Right atrium auricular region (tissue), 2 donors: ENCODE measurements at places on chromosomes 2 and 18.

DNA sequence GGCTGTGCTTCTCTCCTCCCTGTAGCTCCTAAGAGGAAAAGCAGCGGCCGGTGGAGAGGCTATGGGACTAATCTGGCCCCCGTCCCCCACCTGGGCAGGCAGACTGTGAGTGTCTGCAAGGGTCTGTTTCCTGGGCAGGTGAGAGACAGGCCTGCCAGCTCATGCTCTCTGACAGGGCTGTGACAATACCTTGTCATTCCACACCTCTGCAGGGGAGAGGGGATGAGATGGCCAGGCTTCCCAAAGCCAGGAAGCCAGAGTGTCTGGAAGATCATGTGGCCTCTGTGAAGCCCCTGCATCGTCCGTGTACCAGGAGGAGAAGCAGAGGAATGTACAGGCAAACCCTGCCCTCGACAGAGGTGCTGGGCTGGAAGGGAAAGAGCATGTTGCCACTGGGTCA is 142.5 kb upstream of the GATA6 start:
- H3K27ac ChIP-seq = no peak overlapping the region
- DNase-seq = no peak

GRCh38 chr2:159606287-159606686 is 10.1 kb downstream of the BAZ2B start:
- H3K27ac ChIP-seq = peak overlapping the region; percentile 67
- H3K4me1 ChIP-seq = no peaks in the 10 kb centered on the region
- H3K27me3 ChIP-seq = no peaks in the 10 kb centered on the region
- H3K36me3 ChIP-seq = no peaks in the 10 kb centered on the region
- H3K4me3 ChIP-seq = no peak overlapping the region

- H3K36me3 ChIP-seq = no peaks in the 10 kb centered on the region
- no peaks in the 10 kb centered on the region for H3K27me3 ChIP-seq
- no peak for DNase-seq
- no peaks in the 10 kb centered on the region for H3K4me1 ChIP-seq
- H3K27ac ChIP-seq = no peak overlapping the region
- H3K4me3 ChIP-seq = no peak overlapping the region
These were observed 880.6 kb upstream of the ID2 start for GRCh38 chr2:7801212-7801611.

DNA sequence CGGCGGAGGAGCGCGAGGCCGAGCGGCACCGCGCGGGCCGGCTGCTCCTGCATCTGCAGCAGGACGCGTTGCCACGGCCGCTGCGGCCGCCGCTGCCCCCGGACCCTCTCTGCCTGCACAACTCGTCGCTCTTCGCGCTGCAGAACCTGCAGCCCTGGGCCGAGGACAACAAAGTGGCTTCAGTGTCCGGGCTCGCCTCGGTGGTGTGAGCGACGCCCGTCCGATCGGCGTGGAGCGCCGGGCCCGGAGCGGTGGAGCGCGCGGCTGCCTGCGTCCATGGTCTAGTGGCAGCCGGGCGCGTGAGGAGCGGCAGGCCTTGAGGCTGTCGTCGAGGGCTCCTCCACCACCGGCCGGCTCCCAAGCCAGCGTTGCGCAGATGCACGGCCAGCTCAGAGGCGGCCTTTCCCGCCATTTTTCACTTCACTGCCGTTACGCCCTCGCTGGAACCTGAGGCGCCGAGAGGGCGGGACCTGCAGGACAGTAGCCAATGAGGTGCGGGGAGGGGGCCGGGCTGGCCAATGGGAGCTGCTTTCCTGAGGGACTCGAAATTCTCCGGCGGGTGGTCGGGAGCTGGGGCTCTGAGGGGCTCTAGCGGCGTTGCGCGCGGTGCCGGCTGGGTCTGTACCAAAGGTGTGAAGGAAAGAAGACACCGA is 1.9 kb downstream of the TLX2 start:
- no peak overlapping the region for H3K27ac ChIP-seq
- H3K4me1 ChIP-seq = peaks cover 31% of the 10 kb centered on the region
- H3K4me3 ChIP-seq = peak overlapping the region; percentile 44
- DNase-seq = no peak
- H3K36me3 ChIP-seq = no peaks in the 10 kb centered on the region

DNA sequence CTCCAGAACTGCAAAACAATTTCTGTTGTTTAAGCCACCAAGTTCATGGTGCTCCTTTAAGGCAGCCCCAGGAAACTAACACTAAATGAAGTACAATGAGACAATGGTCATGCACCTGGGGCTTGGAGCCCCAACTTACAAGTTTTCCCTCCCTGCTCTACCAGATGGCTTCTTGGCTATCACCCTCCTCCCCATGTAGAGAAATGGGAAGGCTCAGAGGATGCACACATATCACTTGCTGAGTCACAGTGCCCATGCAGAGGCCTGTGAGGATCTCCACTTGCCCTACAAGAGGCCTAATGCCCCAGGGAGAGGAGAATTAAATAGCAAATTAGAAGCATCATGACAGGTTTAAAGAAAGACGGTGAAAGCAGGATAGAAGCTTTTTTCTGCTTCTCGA is 270.9 kb downstream of the TTC32 start:
- no peak overlapping the region for H3K4me3 ChIP-seq
- no peaks in the 10 kb centered on the region for H3K36me3 ChIP-seq
- no peak for DNase-seq

- H3K27me3 ChIP-seq = no peaks in the 10 kb centered on the region
- no peaks in the 10 kb centered on the region for H3K36me3 ChIP-seq
- peak overlapping the region; percentile 99 for H3K27ac ChIP-seq
These were observed 793 bp downstream of the NR4A2 start for GRCh38 chr2:156331572-156332283.

DNA sequence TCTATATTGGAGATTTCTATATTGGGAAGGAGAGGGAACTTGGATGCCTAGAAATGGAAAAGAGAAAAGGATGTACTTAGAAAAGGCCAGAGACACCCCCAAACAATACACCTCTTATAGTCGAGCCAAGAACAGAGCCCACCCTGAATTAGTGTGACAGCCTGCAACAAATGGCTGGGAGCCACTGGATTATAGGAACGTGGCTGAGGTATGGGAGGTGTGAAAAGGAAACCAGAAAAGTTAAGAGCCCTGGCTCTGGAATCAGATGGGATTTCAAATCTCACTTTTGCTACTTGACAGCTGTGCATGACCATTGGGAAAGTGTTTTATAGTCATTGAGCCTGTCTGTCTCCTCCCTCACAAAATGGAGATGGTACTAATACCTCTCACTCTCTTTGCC is 394.0 kb downstream of the ZNF521 start:
- H3K4me1 ChIP-seq = no peaks in the 10 kb centered on the region
- no peaks in the 10 kb centered on the region for H3K27me3 ChIP-seq
- no peak overlapping the region for H3K4me3 ChIP-seq
- DNase-seq = no peak
- no peaks in the 10 kb centered on the region for H3K36me3 ChIP-seq

DNA sequence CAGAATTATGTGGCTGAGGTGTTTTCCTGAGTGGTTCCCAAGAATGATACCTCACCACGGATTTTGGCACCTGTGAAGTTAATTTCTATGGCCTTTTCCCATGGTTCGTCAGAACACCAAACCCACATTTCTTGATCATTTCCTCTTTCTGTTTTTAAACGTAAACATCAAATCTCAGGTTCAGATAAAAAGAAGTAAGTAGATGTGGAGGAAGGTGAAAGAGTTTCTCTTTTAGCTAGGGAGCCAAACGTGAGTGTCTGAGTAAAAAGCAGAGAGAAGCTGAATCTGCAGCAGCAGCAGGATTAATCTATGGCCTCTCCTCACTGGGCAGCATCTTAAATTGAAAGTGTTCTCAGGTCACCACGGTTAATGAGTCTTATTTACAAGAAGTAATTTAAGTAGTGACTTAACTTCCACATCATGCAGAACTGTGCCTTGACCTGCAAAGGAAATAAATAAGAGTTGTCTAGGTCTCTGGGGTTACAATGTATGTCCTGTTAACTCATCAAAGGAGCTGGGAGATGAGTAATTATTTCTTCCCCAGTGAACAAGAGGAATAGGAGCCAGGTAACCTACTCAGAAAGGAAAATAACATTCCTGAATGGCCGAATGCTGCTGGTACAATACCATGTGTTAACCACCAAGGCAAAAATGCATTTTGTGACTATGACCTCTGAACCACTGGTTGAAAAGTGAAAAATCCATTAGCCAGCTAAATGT is 139.6 kb upstream of the NETO1 start:
- no peaks in the 10 kb centered on the region for H3K27me3 ChIP-seq
- no peak overlapping the region for H3K4me3 ChIP-seq
- no peak overlapping the region for H3K27ac ChIP-seq
- no peaks in the 10 kb centered on the region for H3K36me3 ChIP-seq
- no peaks in the 10 kb centered on the region for H3K4me1 ChIP-seq

- no peak overlapping the region for H3K27ac ChIP-seq
- no peaks in the 10 kb centered on the region for H3K27me3 ChIP-seq
- no peaks in the 10 kb centered on the region for H3K36me3 ChIP-seq
- H3K4me1 ChIP-seq = no peaks in the 10 kb centered on the region
- DNase-seq = no peak
- H3K4me3 ChIP-seq = no peak overlapping the region
These were observed 80.3 kb downstream of the INSIG2 start for GRCh38 chr2:118168615-118169014.

- no peak overlapping the region for H3K27ac ChIP-seq
- H3K4me3 ChIP-seq = no peak overlapping the region
- H3K27me3 ChIP-seq = no peaks in the 10 kb centered on the region
- no peaks in the 10 kb centered on the region for H3K36me3 ChIP-seq
- H3K4me1 ChIP-seq = no peaks in the 10 kb centered on the region
- DNase-seq = no peak
These were observed 999.7 kb upstream of the LRRTM1 start for GRCh38 chr2:81304154-81304830.

DNA sequence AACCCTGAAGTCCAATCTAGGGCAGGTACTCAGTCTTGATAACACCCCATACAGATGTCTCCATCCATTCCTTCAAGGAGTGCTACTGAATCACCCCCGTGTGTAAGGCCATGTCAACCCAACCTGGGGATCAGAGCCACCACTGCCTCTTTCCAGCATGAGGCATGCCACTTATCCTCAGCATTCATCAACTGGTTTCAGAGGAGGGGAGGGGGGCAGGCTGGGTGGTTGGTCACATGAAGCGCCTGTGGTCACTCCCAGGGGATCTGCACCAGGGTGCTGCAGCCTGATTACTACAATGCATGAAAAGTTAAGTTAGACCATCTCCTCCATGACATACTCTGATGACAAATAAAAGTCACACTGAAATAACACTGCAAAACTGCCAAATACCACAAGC is 65.0 kb downstream of the UXS1 start:
- H3K4me3 ChIP-seq = no peak overlapping the region
- H3K27me3 ChIP-seq = no peaks in the 10 kb centered on the region
- H3K27ac ChIP-seq = no peak overlapping the region
- no peaks in the 10 kb centered on the region for H3K4me1 ChIP-seq

DNA sequence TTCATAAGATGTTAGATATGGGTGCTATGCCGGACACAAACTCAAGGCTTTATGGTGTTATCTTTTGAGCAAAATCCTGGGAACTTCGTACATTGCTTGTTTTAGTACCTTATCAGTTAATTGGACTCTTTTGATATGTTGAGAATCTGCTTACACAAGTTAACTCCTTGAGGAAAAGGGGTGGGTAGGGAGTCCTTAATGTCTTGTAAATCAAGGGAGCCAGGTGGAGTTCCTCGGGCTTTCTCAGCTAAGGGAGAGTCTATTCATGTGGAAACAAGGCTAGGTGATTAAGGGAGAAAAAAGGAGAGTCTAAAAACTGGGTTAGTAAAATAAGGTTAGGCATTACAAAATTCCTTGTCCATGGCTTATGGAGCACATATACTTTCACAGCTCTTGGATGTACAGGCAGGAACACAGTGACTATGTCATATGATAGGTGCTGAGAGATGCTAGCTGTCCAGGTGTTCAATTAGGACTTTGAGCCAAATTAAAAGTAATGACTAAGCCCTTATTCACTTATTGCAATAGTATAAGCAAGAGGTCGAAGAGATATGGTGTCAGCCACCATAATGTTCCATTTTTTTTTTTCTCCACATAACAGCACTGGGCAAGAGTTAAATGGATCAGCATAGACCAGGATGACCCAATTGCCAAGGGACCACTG is 59.5 kb upstream of the DYNAP start:
- no peak for DNase-seq
- no peak overlapping the region for H3K27ac ChIP-seq
- H3K4me1 ChIP-seq = no peaks in the 10 kb centered on the region
- H3K4me3 ChIP-seq = no peak overlapping the region

DNA sequence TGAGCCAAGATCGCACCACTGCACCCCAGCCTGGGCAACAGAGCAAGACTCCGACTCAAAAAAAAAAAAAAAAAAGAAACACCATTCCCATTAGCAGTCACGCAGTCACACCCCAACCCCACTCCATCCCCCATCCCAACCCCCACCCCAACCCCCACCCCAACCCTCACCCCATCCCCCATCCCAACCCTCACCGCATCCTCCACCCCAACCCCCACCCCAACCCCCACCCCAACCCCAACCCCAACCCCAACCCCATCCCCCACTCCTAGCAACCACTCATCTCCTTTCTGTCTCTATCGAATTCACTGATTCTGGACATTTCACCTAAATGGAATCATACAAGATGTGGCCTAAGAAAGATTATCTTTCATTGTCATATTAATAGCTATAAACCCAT is 25.9 kb upstream of the ATP9B start:
- H3K27ac ChIP-seq = no peak overlapping the region
- H3K27me3 ChIP-seq = no peaks in the 10 kb centered on the region
- no peak overlapping the region for H3K4me3 ChIP-seq
- H3K36me3 ChIP-seq = no peaks in the 10 kb centered on the region
- no peak for DNase-seq

DNA sequence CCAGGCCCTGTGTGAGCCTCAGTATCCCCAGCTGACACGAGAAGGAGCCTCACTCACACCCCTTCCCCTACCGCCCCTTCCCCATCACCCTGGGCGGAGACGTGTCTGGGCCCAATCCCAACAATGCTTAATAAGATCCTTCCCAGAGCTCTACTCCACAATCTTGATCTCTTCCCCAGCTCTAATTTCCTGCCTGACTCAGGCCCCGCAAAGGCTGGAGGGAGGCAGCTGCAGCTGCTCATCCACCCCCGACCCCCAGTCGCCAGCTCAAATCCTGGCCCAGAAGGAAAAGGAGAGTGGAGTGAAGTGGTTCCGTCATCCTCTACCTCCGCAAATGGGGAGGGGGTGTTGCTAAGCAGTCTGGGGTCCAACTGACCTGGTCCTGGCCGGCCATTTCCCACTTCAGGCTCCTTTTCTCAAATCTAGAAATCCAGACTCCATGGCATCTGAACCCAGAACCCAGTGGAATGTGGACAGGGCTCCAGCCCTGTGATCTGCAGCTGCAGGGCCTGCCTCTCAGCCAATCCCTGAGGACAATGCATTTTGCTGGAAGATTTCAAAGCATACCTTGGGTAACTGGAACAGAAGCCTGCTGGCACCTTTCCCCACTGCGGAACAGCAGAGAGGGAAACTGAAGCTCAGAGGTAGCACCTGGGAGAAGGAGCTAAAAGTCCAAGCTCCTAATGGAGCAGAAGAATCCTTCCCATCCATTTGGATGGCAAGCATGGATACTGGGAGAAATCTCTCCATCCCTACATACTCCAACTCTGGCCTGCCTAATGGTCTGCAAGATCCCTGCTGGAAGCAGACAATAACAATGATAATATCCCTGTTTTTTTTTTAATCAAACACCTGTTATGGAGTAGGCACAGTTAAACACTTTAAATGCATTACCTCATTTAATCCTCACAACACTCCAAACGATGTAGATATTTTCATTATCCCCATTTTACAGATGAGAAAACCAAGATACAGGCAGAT is 5.6 kb upstream of the TNS1 start:
- H3K27me3 ChIP-seq = no peaks in the 10 kb centered on the region
- peak overlapping the region; percentile 41 for H3K27ac ChIP-seq
- peaks cover 48% of the 10 kb centered on the region for H3K4me1 ChIP-seq
- DNase-seq = no peak

GRCh38 chr2:40101131-40101575 is 322.1 kb upstream of the THUMPD2 start:
- H3K4me1 ChIP-seq = no peaks in the 10 kb centered on the region
- no peak for DNase-seq
- H3K27ac ChIP-seq = no peak overlapping the region
- no peak overlapping the region for H3K4me3 ChIP-seq
